ENCODE measurements at places on chromosomes 1 and 21. TPM values are rescaled to one million over a fixed set of nuclear protein-coding genes. Genes with fewer than 3 reads are reported as not detected.

GRCh38 chr1:180235502-180236239 lies 5.6 kb downstream of the LHX4 start:
- DNase-seq, result no peak
- no peaks in the 10 kb centered on the region for H3K36me3 ChIP-seq
- no peak overlapping the region for H3K27ac ChIP-seq
- H3K4me1 ChIP-seq, result peaks cover 52% of the 10 kb centered on the region
- peaks cover 100% of the 10 kb centered on the region for H3K27me3 ChIP-seq

Gene PKN2
- 106 TPM for polyA plus RNA-seq

Gene TMEM35B
- polyA plus RNA-seq, result 29.3 TPM

DNA sequence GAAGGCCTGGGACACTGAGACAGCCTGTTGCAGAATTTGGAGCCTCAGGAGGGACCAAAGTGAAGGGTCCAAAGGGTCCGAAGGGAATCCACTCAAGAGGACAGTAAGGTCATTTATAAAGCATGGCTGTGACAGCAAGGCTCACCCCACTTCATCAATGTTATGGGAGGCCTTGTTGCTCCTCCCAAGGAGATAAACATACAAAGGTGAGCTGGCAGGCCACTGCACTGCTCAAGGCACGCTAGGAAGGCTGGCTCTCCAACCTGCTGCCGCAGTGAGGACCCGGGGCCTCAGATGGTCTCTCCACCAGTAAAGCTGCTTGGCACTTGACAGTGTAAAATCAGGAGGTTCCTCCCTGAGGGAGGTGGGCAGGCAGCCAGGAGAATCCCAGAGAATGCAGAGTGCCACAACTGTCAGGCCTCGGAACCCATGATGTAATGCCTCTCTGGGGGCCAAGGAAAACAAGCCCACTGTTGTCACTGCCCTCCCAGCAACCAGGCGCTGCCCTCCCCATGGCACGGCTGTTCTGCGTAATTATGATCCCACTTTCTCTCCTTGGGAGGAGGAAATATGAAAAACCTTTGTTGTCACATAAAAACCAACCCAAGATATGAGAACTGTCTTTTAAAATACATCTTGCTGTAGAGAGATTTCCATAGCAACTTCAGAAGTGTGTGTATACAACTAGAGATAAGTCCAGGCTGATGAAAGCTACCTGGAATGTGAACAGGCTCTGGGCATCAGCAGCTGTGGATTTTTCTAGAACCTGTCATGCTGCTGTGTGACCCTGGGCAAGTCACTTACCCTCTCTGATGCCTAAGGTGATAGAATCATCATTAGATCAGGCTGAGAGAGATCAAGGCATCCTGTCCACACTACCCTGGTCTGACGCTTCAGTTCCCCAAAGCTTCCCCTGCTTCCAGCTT lies 102.5 kb downstream of the KCNN3 start:
- H3K4me3 ChIP-seq, result no peak overlapping the region
- H3K36me3 ChIP-seq, result no peaks in the 10 kb centered on the region
- no peaks in the 10 kb centered on the region for H3K4me1 ChIP-seq
- no peak for DNase-seq
- H3K27me3 ChIP-seq, result peaks cover 3% of the 10 kb centered on the region

Gene WLS
- 135 TPM for polyA plus RNA-seq

DNA sequence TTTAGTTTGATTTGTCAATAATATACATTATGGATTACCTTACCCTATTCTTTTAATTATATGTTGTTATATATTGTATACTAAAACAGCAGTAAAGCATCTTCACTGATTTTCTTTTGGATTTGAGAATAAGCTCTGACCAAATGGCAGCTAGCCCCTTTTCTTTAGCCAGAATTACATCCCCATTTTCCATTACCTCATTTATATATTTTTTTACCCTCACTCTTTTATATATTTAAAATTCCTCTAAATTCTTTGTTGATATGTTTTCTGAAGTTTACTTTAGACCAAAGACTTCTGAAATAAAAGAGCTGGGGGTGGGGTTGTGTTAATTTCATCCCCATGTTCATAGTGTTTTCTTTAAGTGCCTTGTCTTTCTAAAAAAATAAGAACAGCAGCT lies 24.6 kb downstream of the ANGPTL1 start:
- no peaks in the 10 kb centered on the region for H3K4me1 ChIP-seq
- H3K4me3 ChIP-seq, result no peak overlapping the region
- DNase-seq, result no peak
- no peaks in the 10 kb centered on the region for H3K36me3 ChIP-seq
- H3K27me3 ChIP-seq, result no peaks in the 10 kb centered on the region

Gene IL12RB2
- polyA plus RNA-seq, result 0.63 TPM

- no peak overlapping the region for H3K27ac ChIP-seq
- H3K4me1 ChIP-seq, result no peaks in the 10 kb centered on the region
- DNase-seq, result no peak
- H3K27me3 ChIP-seq, result no peaks in the 10 kb centered on the region
These were observed 200.0 kb downstream of the KCNK2 start for GRCh38 chr1:215282557-215282956.

DNA sequence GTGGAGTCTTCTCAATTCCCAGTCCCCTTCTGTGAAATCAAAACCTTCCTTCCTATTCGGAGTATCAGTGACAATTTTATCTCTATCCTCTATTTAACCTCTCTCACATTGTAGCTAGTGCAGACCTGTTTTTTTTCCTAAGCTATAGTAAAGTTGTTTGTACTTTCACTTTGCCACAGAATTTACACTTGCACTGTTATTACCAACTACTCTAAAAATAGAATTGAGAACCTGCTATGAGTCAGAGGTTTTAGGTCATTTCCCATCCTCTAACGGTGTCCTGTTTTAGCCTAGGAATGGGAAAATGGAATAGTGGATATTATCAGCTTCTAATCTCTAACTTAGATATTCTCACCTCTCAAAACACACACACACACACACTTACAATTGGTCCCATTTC lies 862.7 kb downstream of the NCAM2 start:
- H3K4me1 ChIP-seq, result no peaks in the 10 kb centered on the region
- no peak overlapping the region for H3K27ac ChIP-seq
- no peaks in the 10 kb centered on the region for H3K36me3 ChIP-seq
- no peaks in the 10 kb centered on the region for H3K27me3 ChIP-seq
- no peak for DNase-seq

- H3K4me3 ChIP-seq, result no peak overlapping the region
- H3K27me3 ChIP-seq, result peaks cover 3% of the 10 kb centered on the region
- no peak overlapping the region for H3K27ac ChIP-seq
- no peak for DNase-seq
- H3K4me1 ChIP-seq, result no peaks in the 10 kb centered on the region
- H3K36me3 ChIP-seq, result no peaks in the 10 kb centered on the region
These were observed 62.6 kb downstream of the CASQ2 start for GRCh38 chr1:115705963-115706362.

DNA sequence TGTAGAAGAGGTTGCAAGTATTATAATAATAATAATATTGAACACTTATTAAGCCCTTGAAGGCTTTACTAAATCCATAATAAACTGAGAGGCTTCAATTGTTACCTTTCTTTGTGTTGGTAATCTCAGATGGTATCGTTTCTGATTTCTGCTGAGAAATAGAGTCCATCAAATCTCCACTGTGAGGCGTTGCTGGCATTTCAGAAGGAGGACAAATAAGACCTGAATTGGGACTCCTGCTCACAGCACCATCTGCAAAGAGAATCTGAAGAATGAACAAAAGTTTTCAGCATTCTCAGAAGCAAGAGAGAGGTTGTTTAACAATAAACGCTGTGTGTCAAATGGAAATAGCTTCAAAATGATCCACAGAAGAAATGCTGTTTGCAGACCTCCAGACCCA lies 93.7 kb downstream of the WDR3 start:
- no peaks in the 10 kb centered on the region for H3K4me1 ChIP-seq
- DNase-seq, result no peak
- H3K4me3 ChIP-seq, result no peak overlapping the region
- no peaks in the 10 kb centered on the region for H3K36me3 ChIP-seq

Gene AADACL3
- not detected for polyA plus RNA-seq

DNA sequence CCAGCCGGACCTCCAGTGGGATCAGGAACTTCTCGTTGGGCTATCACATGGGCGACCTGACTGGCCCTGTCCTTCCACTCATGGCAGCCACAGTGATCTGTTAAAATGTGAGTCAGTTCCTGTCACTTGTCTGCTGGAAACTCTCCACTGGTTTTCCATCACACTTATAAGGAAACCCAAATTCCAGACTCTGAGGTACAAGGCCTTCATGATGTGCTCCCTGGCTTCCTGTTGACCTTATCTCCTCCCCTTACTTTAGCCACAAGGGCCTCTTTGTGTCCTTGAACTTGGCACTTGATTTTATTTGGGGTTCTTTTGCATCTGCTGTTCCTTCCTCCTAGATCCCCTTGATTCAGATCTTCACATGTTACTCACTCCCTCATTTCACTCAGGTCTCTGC lies 96.8 kb downstream of the TENT5C start:
- H3K4me3 ChIP-seq, result no peak overlapping the region
- no peaks in the 10 kb centered on the region for H3K36me3 ChIP-seq
- H3K27ac ChIP-seq, result no peak overlapping the region
- no peak for DNase-seq

Gene DNAJC28
- 4.2 TPM for polyA plus RNA-seq

Gene EFNA3
- 3.5 TPM for polyA plus RNA-seq

- DNase-seq, result no peak
- H3K4me1 ChIP-seq, result peaks cover 10% of the 10 kb centered on the region
- H3K36me3 ChIP-seq, result peaks cover 29% of the 10 kb centered on the region
- H3K27ac ChIP-seq, result peak overlapping the region; percentile 33
- H3K4me3 ChIP-seq, result no peak overlapping the region
These were observed 31.0 kb upstream of the IL19 start for GRCh38 chr1:206739411-206740076.

DNA sequence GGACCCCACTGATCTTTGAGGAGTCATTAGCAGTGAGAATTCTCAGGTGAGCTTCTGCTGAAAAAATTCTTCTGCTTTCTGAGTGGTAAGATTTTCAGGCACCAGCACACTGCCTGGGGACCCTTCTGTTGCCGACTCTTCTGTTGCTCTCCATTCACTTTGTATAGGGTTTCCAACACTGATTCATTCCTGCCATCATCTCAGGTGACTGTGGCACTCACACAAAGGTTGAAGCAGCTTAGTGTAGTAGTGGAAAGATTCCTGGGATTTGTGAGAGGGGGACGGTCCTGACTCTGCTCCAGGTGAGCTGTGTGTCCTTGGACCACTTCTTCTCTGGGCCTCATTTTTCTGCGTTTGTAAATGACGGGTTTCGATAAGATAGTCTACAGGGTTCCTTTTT lies 9.4 kb downstream of the UTP11 start:
- no peak overlapping the region for H3K27ac ChIP-seq
- peaks cover 9% of the 10 kb centered on the region for H3K4me1 ChIP-seq
- no peaks in the 10 kb centered on the region for H3K27me3 ChIP-seq
- peaks cover 89% of the 10 kb centered on the region for H3K36me3 ChIP-seq
- no peak for DNase-seq
- H3K4me3 ChIP-seq, result no peak overlapping the region

GRCh38 chr1:9319789-9320519 lies 27.3 kb downstream of the SPSB1 start:
- H3K36me3 ChIP-seq, result no peaks in the 10 kb centered on the region
- no peaks in the 10 kb centered on the region for H3K27me3 ChIP-seq
- no peak overlapping the region for H3K4me3 ChIP-seq
- peaks cover 58% of the 10 kb centered on the region for H3K4me1 ChIP-seq
- peak; percentile 71 for DNase-seq
- H3K27ac ChIP-seq, result no peak overlapping the region

Gene ACTRT2
- polyA plus RNA-seq, result not detected

- no peak overlapping the region for H3K27ac ChIP-seq
- no peak for DNase-seq
- H3K4me3 ChIP-seq, result no peak overlapping the region
These were observed 128.2 kb downstream of the NFIA start for GRCh38 chr1:61210435-61211154.

Gene RIPK4
- 8.6 TPM for polyA plus RNA-seq

- DNase-seq, result no peak
- H3K36me3 ChIP-seq, result no peaks in the 10 kb centered on the region
- H3K4me3 ChIP-seq, result no peak overlapping the region
- H3K27me3 ChIP-seq, result peaks cover 11% of the 10 kb centered on the region
These were observed 75.2 kb upstream of the CD1D start for GRCh38 chr1:158105352-158106095.

Gene E2F2
- polyA plus RNA-seq, result 3.5 TPM

DNA sequence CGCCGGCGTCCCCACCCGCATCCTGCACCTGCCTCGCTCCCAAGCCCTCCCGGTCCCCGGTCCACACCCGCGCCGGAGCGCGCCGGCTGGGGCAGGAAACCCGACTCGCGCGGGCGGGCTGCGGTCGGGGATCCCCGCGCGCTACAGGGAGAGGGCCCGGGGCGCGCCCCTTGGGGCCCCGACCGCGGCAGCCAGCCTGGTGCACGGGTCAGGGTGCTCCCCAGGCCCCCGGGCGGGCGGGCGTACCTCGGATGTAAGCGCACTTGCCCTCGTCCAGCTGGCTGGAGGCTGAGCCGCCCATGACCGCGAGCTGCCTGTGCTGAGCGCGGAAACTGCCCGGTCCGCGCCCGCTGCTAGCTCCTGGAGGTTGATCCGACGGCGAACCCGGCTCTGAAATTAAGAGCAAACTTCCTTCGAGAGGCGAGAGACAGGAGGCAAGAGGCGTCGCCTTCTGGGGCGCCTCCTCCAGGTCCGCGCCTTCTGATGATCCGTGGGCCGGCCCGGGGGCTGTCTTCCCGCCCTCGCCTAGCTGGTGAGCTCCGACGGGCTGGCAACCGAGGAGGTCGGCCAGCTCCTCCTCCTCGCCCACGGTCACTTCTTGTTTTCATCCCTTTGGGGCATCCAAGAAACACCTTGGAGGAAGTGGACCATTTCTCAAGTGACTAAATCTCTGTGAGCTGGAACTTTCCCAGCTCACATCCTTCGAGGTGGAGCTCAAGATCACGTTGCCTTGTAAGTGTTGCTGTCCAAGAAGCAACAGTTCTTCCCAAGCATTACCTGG lies at the start of gene NIBAN1:
NIBAN1 (minus strand) TSS at position 453 of the 781 bp plus-strand sequence; CDS start at position 301, 152 bp downstream.
- DNase-seq, result peak; percentile 76
- H3K36me3 ChIP-seq, result no peaks in the 10 kb centered on the region
- no peaks in the 10 kb centered on the region for H3K27me3 ChIP-seq
- H3K4me1 ChIP-seq, result peaks cover 4% of the 10 kb centered on the region
- peak within 1 kb of the TSS; percentile 70 for H3K4me3 ChIP-seq
- peak within 1 kb of the TSS; percentile 93 for H3K27ac ChIP-seq

- peak; percentile 92 for DNase-seq
- H3K36me3 ChIP-seq, result no peaks in the 10 kb centered on the region
- H3K4me1 ChIP-seq, result peaks cover 5% of the 10 kb centered on the region
- peak overlapping the region; percentile 95 for H3K27ac ChIP-seq
- peak overlapping the region; percentile 56 for H3K4me3 ChIP-seq
These were observed 16.2 kb upstream of the TTLL10 start for GRCh38 chr1:1157426-1157913.

DNA sequence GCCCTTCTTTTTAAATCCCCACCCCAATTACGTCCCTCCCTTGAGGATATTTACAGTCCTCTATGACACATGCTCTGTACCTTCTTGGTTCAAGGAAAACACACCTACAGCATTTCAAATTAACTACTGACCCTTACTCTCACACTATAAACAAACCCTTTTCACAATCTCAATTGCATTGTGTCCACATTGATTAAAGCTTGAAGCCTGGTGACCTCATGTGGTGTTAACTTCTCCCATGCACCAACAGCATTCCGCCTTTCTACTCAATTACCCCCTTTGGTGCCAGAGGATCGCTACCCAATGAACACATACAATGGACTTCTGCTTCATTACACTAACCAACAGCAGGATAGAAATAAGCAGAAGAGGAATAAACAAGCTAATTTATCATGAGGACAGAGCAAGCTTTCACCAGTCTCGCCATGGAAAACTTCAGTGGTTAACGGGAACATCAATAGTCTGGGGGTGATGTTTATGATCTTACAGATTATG lies 15.2 kb downstream of the WLS start:
- no peak for DNase-seq
- no peak overlapping the region for H3K27ac ChIP-seq
- H3K4me3 ChIP-seq, result no peak overlapping the region
- H3K4me1 ChIP-seq, result peaks cover 22% of the 10 kb centered on the region
